ENCODE measurements at places on chromosomes 3 and 15.
A peak's percentile ranks its signal among the peaks of the same experiment; 100 is the strongest.

DNA sequence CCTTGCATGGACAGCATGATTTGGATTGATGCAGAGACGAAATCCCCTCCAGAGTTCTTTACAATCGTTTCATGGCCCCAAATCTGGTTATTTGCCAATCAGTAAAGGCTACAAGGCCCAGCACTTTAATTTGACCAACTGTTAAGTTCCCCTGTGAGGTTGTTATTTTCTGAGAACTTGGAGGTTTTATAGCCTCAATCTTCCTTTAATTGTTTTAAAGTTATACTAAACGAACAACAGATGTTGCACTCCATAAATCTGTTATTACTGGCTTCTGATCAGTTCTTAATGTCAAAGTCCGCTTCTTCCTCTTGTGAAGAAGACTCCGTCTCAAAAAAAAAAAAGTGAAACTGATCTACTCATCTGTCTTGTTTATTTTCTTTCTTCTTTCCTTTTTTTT lies 30.8 kb downstream of the LARP6 start:
- DNase-seq: no peak

GRCh38 chr15:68730471-68730919 lies 90.2 kb downstream of the ANP32A start:
- DNase-seq: no peak

DNA sequence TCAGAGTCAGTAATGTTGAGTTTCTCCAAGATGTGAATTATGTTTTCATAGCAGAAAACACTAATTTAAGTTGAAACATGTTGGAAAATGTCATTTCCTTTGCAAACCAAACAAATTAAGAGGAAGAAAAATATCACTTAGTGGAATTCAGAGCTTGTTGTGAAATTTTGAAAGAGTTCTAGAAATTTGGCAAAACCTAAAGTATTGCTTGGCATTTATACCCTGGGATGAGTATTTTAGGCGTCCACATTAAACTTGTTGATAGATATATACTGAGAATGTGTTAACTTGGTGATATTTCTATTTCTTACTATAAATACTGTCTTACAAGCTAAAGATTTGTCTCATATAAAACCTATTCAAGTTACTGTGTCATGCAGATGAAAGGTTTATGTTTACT lies 335.2 kb downstream of the NSUN3 start:
- DNase-seq: no peak

DNA sequence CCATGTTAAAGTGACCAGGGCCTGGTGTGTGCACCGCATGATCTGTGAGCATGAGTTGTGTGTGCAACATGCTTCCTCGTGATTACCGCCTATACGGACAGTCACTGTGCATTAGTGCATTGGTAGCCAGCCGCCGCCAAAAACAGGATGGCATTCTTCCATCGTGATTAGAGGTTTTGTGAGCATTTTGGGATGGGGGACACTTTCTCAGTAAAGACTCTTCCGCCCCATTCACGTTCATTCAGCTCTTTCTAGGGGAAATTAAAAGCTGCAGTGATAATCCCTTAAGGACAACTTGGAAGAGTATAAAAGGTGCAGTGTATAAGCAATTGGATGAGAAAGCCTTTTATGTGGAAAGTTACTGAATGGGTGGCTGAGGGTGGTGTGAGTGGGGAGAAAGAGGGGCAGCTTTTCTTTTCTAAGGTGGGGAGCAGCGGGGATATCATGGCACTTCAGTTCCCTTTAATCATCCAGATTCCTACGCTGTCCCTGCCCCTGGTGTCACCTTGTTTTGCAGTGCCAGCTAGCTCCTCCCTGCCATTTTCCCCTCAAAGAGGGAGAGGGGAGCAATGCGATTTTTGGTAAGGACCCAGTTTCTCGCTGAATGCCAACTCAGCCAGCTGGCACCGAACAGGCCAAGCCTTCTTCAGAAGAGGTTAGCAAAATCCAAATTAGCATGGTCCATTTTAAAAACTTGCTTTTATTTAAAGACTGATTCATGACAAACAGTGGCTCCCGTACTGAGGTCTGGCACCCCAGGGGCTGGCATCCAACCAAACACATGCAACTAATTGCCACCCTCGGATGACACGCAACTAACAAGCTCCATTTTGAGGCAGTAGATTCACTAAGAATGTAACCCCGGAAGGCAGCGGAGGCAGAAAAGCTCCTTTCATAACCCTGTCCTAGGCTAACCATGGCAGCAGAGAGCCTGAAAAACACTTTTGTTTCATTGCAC lies 447.8 kb downstream of the FHIT start:
- DNase-seq: no peak

- no peak for DNase-seq
These were observed 73.0 kb downstream of the HCN4 start for GRCh38 chr15:73295630-73296286.

DNA sequence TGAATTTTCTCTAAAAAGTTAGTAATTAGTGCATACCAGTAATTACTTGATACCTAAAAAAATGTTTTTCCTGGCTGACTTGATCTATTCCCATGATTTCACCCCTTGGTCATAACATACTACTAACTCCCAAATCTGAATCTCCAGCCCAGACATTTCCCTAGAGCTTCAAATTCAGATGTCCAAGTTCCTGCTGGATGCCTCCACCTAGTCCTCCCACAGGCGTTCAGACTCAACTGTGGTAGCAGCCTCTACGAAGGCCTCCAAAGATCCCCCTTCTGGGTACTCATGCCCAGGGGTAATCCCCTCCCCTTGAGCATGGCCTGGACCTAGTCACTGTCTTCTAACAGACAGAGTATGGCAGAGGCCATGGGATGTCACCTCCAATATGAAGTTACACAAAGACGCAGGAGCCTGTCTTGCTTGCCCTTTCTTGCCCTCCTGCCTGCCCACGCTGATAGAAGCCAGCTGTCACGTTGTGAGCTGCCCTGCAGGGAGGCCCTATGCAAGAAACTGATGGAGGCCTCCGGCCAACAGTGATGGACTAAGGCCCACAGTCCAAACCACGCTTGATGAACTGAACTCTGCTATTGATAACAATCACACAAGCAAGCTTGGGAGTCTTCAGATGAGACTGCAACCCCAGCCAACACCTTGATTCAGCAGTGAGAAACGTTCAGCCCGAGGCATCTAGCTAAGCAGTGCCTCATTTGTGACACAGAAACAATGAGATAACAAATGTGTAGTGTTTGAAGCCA lies 8.6 kb upstream of the FBN1 start:
- DNase-seq: no peak

DNA sequence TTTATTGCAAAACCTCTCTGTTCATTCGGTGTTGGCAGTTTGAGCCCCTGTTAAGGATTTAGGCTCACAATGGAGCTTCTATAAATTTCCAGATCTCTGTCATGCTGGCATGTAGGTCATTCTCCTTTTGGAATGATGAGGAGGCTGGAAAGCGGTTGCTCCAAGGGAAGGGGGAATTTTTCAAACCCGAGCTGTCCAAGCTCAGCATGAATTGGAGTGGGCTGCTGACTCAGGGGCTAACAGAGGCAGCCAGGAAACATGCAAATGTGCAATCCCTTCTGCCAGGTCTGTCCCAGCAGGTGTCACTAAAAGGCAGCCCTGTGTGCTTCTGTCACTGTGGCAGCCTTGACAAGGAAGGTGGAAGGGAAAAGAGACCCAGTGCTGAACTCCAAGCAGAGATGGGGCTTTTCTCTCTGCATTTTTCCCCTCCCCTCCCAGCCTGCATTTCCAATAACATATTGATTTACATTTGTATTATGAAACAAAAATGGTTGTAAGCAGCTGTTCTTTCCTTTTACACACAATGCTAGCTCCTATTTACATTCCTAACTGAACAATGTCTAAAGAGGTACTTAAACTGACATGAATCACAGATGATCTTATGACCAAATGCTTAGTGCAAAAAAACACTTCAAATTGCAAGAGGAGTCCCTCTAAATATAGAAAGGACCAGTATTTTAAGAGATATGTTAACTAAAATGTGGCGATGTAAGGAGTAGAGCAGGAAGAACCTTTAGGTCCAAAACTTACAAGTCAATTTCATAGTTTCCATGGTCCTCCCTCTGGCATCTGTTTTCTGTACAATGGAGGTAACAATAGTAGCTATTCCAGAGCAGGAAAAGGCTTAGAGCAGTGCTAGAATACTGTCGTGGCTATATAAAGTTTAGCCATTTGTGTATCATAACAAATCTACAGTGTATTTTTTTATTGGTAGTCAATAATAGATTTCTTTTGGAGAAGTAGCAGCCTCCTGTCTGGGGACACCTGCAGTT lies 84.5 kb upstream of the ATP10A start:
- DNase-seq: no peak

- DNase-seq: no peak
These were observed 581.5 kb downstream of the TBL1XR1 start for GRCh38 chr3:176615826-176616225.

GRCh38 chr15:68504681-68505170 lies 72.8 kb upstream of the ITGA11 start:
- DNase-seq: no peak

DNA sequence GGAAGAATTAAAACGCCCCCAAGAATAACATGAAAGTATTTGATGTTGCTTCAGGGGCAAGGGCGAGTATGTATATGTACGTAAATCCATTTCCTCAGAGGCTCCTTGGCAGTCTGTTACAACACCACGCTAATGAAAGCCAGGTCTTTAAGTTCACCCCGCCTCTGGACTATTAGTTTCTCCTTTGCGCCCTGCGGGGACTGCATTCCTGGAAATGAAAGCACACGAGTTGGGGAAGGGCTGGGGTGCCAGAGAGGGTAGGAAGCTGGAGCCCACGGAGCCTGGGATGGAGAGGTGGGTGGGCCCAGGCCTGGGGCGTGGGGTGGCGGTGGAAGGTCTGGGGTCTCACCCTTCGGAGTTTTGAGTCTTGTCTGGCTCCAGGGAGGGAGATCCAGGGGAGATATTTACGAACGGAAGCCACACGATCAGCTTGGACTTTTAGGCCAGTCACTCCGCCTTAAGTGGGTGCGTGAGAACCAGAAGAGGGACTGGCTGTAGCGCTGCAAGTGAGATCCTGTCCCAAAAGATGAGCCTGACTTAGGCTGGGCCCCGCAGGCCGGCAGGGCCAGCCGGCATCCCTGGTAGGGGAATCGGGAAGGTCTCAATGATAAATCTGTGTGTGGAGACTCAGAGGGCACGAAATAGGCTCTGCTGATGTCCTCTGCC lies 1.6 kb upstream of the PLCL2 start:
- DNase-seq: no peak

DNA sequence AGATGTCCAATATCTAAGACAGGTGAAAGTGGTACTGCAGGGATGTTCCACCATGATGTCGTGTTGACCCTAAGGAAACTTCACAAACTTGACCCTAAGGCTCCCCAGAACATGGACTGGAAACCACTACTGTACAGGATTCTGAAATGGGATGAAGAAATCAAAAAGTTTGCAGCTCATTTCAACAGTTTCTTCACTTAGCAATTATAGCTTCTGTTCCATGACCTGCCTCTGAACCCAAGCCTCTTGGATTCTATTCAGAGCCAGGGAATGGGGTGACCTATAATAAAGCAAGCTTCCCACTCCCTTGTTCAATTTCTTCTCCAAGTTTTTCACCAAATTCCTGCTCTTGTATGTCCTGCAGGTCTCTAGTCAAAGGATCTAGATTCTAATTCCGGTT lies 40.7 kb downstream of the DUT start:
- no peak for DNase-seq

DNA sequence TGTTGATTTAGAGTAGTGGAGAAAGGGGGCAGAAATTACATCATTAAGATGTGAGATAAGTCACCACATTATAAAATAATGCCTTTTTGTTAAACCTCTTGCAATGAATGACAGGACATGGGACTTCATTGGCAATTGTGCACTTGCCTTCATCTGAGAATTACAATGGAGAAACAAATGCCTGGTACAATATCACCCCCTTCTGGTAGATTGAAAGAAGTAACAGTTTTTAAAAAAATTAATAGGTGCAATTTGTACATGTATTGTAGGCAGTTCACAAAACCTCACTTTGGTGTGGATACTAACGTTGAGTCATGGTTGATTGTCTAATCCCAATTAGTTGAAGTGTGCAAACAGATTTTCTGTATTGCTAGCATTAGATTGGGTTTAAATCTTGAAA lies 4.6 kb upstream of the P2RY14 start:
- no peak for DNase-seq

- no peak for DNase-seq
These were observed 205.5 kb upstream of the MRPL3 start for GRCh38 chr3:131708241-131708640.

GRCh38 chr3:50519471-50520089 lies 16.1 kb upstream of the CACNA2D2 start:
- no peak for DNase-seq

DNA sequence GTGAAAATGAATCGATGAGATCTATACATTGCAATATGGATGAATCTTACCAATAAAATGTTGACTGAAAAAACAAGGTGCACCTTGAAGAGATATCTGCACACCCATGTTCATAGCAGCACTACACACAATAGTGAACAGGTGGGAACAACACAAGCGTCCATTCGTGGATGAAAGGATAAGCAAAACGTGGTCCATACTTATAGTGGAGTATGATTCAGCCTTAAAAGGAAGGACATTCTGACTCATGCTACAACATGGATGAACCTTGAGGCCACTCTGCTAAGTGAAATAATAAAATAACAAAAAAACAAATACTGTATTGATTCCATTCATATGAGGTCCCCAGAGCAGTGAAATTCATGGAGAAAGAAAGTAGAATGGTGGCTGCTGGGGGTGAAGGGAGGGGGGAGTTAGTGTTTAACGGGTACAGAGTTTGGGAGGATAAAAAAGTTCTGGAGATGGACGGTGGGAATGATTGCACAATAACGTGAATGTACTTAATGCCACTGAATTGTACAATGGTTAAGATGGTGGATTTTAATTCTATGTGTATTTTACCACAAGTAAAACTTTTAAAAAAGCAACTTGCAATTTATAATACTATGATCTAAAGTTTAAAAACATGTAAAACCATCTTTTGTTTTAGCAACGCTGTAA lies 35.6 kb downstream of the IQSEC1 start:
- DNase-seq: no peak

DNA sequence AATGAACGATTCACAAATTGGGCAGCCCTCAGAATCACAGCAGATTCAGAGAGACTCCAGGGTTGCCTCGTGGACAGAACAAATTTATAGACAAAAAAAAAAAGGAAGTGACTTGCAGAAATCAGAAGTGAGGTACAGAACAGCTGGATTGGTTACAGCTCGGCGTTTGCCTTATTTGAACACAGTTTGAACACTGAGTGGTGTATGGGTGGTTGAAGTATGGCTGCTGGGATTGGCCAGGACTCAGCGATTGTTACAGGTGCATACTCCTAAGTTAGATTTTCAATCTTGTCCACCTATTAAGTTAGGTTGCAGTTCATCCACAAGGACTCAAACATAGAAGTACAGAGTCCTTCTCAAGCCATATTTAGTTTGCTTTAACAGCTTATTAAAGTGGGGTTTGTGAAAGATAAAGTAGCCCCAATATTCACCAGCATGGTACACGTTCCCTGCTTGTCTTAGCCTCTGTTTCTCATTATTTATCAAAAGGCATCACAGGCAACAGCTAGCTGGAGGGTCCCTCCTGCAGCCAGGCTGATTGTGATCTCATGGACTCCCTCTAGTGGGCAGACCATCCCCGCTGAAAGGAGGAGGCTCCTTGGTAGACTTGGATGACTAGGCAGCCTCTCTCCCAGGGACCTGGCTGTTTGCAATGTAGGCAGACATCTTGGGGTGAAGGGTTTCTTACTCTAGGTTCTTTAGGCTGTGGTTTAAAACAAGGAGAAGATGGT lies 17.6 kb upstream of the ALDH1L1 start:
- no peak for DNase-seq

GRCh38 chr15:98123297-98123696 lies 162.8 kb downstream of the ARRDC4 start:
- peak; percentile 8 for DNase-seq

Data from epithelial cell of prostate (primary cell).